ENCODE measurements at places on chromosomes 13 and 19.

DNA sequence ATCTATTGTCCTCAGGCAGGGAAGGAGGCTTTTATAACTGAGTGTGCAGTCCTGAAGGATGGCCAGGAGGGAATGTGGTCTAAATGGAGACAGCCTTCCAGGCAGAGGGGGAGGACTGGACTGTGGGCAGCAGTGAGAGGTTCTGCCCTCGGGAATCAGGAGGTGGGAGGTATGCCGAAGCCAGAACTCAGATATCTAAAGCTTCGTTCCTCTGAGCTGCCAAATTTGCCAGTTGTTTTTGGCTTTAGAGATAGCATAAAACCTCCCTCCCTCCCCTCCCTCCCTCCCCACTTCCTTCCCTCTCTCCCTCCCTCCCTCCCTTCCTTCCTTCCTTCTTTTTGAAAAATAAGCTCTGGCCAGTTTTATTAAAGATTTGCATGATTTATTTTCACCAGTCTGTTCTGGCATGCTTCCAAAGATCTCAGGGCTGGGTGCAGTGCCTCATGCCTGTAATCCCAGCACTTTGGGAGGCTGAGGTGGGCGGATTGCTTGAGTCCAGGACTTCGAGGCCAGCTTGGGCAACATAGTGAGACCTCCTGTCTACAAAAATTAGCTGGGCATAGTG lies 2.4 kb downstream of the MEDAG start:
- no peak for DNase-seq

DNA sequence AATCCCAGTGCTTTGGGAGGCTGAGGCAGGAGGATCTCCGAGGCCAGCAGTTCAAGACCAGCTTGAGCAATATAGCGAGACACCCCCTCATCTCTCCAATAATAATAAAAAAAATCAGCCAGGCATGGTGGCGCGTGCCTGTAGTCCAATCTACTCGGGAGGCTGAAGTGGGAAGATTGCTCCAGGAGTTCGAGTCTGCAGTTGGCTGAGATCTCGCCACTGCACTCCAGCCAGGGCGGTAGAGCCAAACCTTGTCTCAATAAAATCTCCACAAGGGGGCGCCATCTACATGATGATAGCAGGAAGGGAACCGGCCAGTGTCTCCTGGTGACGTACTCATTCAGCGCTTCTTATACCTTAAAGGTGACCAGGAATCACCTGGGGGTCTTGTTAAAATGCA lies 13.6 kb upstream of the C5AR1 start:
- peak; percentile 85 for DNase-seq

GRCh38 chr13:30572859-30573275 lies 44.9 kb upstream of the USPL1 start:
- DNase-seq, result no peak

DNA sequence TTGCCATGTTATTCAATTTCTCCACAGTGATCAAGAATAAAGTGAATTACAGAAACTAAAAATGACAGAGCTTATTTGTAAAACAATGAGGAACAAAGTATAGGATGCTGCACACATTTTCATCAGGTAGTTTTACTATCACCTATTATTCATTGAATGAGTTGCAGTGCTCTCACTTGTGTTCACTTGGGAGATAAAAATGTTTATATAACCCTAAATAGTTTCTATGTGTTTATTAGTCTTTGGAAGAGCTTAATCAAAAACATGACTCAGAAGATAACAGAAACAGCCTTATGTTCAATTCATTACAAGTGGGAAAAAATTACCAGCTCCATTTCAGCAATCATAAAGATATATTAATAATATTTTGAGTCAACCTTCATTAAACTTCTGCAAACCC lies 796.2 kb downstream of the SLITRK1 start:
- no peak for DNase-seq

DNA sequence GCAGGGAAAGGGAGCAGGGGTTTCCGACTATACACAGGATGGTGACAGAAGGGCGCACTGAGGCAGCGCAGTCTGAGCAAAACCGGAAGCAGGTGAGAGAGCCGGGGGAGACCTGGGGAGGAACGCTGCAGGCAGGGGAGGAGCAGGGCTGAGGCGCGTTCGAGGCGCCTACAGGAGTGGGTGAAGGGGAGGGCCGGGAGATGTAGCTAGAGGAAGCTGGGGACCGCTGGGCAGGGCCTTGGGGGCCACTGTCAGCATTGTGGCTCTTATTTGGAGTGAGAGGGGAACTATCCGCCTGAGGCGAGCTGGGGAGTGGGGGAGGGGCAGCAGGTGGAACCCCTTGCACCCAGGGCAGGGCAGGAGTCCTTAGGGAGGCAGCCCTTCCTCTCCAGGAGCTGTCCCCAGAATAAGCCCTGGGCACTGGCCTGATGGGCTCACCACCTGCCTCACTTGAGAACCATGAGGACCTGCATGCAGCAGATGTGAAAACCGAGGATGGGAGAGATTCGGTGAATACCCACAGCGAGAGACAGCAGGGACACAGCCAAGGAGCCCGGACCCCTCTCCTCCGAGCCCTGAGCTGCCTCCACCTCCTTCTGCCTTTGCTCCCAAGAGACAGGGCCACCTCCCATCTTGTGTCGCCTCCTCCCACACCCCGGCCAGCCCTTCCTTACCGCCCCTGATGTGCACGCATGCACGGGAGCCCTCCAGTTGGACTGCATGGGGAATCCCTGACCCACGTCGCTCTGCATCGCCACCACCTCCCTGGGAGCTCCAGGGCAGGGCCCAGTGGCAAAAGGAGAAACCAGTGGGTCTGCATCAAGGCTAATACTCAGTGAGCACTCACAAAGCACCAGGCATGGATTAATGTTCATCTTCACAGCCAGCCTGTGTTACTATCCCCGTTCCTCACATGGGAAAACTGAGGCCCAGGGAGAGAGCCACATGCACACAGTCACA lies 10.3 kb downstream of the AKT2 start:
- peak; percentile 47 for DNase-seq

- DNase-seq, result no peak
Observed at GRCh38 chr19:30144242-30144758, 202.3 kb downstream of the URI1 start.

GRCh38 chr19:45503909-45504308 lies 3.4 kb upstream of the VASP start:
- no peak for DNase-seq
